Hair follicular keratinocyte (primary cell): ENCODE measurements at places on chromosomes 6 and 20. TPM values are rescaled to one million over a fixed set of nuclear protein-coding genes. Genes with fewer than 3 reads are reported as not detected.

Gene PAK5
- total RNA-seq = not detected in 2 replicates

Gene TMEM170B
- total RNA-seq = 0.04 and 0.08 TPM in 2 replicates

Gene HCK
- not detected in 2 replicates for total RNA-seq

Gene TRIM40
- total RNA-seq = not detected in 2 replicates

Gene TFAP2D
- total RNA-seq = not detected in 2 replicates

Gene C6orf141
- total RNA-seq = 21.5 and 23.2 TPM in 2 replicates

Gene SOX12
- total RNA-seq = 6.6 and 8.9 TPM in 2 replicates

Gene LRRC73
- 0.16 and 0.27 TPM in 2 replicates for total RNA-seq

Gene TNF
- 3.3 and 4.5 TPM in 2 replicates for total RNA-seq

Gene KCNQ5
- 1.9 and 3.7 TPM in 2 replicates for total RNA-seq

Gene CASS4
- total RNA-seq = not detected in 2 replicates
